ENCODE measurements at places on chromosomes 7 and 10.

DNA sequence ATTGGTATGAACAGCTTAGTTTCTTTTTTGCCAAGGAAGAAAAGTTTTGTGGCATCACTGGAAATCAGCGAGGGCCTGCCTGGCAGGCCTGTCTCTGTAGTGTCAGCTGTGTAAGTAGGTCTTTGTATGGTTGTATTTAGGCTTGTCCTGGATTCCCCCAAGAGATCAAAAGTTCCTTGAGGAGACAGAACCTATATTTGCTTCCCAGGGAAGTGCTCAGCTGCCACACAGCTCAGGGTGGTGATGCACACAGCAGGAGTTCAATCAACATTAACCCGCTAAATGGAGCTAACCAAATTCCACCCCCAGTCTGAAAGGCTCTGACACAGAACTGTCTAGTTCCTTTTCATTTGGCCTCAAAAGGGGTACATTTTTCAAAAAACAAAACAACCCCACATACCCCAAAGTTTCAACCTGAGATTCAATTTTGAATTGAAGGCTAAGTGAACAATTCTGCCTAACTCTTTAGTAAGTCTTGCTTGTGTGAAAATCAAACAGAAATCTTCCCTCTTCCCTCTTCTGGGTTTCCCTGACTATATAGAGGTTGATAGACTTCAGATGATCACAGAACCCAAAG is 124.4 kb downstream of the CLEC2L start:
- no peak for DNase-seq

DNA sequence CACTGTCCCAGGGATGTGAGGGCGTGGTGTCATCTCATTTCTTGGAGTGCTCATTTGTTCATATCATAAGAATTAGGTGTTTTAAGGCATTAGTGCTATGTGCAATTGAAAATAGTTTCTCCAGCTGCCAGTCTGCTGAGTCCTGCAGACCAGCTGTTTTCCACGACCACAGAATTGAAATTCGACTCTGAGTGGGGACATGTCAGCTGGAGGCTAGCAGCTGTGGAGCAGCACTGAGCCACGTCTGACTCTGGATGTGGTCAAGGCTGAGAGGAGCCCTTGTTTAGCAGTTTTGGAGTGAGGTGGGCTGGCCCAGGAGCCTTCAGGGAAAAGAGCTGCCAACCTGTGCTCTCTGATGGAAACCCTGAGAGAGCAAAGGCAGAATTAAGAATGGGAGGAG is 156.3 kb upstream of the GRB10 start:
- no peak for DNase-seq

DNA sequence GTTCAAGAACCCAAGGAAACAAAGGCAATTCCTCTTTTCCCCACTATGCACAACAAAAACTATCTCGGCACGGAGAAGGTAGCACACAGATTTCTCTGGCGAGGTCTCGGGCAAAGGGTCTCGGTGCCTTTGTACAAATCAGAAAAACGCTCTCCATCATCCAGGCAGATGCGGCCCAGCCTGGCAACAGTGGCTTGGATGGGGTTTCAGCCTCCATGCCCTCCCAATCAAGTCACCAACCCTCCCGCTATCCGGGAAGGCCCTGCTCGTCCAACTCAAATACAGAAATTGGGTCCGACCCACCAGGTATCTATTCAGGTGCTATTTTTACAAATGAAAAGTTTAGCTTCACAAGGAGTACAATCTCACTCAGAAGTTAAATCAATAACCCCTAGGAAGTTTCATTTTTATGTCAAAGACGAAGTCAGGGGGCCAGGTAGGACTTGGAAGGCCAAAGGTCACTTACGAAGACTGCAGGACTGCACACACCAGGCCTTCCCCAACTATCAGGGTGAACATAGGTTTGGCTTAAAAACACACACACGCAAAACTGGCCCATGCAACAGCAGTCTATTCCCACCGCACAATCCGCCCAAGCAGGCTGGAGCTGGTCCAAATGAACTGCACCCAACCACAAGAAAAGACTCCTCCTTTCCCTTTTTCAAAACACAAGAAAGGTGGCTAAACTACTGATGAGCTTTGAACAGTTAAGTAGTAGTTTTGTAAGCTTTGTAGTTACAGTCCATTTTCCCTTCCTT is 43.0 kb downstream of the GNA12 start:
- no peak for DNase-seq

DNA sequence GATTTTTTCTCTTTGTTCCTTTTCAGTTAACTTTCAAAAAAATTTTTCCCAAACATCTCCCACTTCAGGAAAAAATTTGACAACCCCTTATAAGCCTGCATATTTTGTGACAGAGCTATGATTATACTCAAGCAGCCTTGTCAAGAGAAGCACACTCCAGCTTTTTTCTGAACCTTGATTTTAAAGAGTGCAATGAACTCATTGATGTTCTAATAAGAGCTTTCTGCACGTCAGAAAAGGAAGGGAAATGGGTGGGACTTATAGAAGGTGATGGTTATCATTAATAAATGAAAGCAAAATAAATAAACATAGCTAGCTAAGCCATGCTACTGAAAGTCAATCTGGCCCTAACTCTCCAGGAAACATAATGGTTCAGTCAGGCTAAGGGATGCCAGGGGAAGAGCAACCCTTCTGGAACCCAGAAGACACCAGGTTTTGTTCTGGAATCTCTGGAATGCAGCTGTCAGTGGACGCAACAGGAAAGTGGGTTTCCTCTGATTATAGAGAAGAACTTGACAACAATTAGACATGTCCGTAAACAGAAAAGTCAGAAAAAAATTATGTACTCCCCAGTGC is 76.1 kb downstream of the NHLRC2 start:
- no peak for DNase-seq

GRCh38 chr7:135666156-135666555 is 3.8 kb downstream of the STMP1 start:
- no peak for DNase-seq

GRCh38 chr10:76488602-76489001 is 1057.2 kb downstream of the LRMDA start:
- no peak for DNase-seq

DNA sequence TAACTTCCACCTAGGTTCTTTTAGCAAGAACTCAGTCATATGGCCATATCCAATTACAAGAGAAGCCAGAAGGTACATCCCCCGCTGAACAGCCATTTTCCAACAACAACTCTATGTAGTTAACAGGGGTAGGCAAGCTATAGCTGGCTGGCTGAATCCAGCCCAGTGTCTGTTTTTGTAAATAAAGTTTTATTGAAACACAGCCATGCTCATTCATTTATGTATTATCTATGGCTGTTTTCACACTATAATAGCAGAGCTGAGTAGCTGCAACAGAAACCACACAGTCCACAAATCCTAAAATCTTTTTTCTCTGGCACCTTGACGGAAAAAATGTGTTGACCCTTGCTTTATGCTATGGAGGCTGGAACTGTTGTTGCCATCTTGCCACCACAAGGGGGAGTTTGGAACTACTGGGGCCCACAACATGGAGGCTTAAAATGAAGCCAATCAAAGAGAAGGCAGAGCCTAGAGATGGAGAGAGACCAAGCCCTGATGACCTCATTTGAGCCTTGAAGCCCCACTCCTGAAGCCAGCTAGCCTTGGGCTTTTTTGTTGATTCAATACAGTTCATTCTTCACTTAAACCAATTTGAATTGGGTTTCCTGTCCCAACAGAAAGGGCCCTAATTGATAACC is 33.3 kb upstream of the XPNPEP1 start:
- DNase-seq: peak; percentile 34

GRCh38 chr7:21358648-21359047 is 69.2 kb upstream of the SP4 start:
- no peak for DNase-seq

DNA sequence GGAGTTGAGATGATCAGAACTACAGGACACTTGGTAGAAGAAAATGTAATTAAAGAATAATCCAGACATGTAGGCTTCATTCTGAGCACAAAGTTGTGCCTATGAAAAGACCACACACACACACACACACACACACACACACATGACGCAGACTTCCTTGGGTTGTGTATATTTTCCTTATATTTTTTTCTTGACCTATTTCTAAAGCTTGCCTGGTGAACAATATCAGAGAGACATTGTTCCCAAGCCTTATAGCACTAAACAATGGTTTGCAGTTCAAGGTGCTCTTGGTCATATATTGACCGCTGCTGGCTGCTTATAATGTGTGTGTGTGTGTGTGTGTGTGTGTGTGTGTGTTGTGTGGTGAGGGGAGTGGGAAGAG is 202.7 kb downstream of the PRPF18 start:
- DNase-seq: no peak

- DNase-seq: no peak
Measured at GRCh38 chr7:507623-508300, 11.9 kb downstream of the PDGFA start.

GRCh38 chr10:127833804-127834203 is 58.9 kb downstream of the CLRN3 start:
- DNase-seq: no peak

- no peak for DNase-seq
Measured at GRCh38 chr10:30219971-30220751, 128.9 kb downstream of the MTPAP start.

DNA sequence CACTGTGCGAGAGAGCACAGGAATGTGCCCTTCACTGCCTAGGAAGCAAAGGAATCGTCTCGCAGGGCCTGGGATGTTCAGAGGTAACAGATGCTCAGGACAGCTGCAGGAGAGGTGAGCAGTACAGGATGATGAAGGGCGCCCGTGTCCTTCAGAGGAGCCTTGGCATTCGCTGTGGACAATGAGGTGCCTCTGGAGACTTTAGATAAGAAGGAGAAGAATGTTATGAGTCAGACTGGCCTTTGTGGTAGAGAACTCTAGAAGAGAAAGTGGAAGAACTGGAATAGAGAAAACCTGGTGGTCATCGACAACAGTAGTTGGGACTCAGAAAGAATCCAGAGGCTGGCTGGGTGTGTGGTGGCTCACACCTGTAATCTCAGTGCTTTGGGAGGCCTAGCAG is 64.4 kb upstream of the LEP start:
- DNase-seq: no peak

- DNase-seq: no peak
Measured at GRCh38 chr7:133436014-133436428, 183.1 kb downstream of the EXOC4 start.

GRCh38 chr7:52897713-52898112 is 137.7 kb upstream of the POM121L12 start:
- DNase-seq: no peak

- no peak for DNase-seq
Measured at GRCh38 chr10:80090121-80090520, 11.7 kb downstream of the TMEM254 start.

GRCh38 chr7:47481541-47482012 is 100.3 kb downstream of the TNS3 start:
- no peak for DNase-seq

GRCh38 chr7:74061840-74062539 is 21.6 kb upstream of the LIMK1 start:
- peak; percentile 71 for DNase-seq

DNA sequence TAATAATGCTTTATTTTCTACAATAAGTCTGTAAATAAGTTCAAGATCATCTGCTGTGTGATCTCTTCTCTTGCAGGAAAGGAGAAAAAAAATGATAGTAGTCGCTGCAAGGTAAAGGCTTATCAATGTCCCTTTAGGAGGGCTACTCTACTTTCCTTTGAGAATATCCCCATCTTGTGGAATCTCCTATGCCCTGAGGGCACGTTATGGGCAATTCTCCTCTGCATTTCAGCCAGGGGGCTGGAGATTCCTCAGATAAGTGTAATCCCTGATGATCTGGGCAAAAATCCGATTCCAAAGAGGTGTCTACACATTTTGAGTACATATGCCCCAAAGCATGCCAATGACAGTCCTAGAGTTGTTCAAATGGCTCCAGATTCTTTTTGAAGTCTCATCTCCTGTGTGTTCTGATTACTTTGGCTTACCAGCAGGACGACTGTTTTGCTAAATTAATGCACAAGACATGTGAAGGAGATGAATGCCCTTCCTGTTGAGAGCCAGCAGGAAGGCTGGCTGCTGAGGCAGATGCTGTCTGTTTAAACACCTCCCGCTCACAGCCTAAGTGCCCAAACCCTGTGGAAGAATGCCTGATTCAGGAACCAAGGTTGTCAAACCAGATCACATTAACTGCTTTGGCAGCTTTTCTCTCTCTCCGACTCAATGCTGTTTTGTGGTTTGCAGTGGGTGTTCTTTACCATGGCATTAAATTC is 171.2 kb upstream of the COL1A2 start:
- no peak for DNase-seq

DNA sequence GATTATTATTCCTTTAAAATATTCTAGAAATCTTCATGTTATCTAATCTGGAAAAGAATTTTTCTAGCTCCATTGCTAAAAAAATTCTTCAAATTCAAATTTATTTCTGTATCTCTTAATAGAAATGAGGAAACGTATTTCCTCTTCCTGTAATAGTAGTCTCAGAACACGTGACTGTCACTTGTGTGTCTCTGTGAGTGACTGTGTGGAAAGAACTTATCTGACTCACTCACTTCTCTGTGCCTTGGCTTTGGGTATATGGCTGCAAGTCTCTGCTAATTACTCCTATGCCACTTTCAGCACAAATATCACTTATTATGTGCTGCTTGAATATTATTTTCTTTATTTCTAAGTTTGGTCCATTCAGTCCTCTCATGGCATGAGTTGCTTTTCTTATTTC is 132.7 kb downstream of the CNTNAP2 start:
- no peak for DNase-seq

- DNase-seq: no peak
Measured at GRCh38 chr10:122476333-122476695, 15.0 kb downstream of the HTRA1 start.

Data from stimulated activated CD8-positive, alpha-beta memory T cell treated with anti-CD3 and anti-CD28 coated beads, Interleukin-4, amount 100 ng/mL, for 48 hours (primary cell).